ENCODE measurements at places on chromosomes 11 and 22.

- no peak for DNase-seq
Measured at GRCh38 chr11:86781546-86781945, 18.8 kb upstream of the PRSS23 start.

GRCh38 chr11:125407046-125407445 is 89.0 kb downstream of the FEZ1 start:
- no peak for DNase-seq

GRCh38 chr11:23509023-23509422 is 648.7 kb upstream of the CCDC179 start:
- no peak for DNase-seq

DNA sequence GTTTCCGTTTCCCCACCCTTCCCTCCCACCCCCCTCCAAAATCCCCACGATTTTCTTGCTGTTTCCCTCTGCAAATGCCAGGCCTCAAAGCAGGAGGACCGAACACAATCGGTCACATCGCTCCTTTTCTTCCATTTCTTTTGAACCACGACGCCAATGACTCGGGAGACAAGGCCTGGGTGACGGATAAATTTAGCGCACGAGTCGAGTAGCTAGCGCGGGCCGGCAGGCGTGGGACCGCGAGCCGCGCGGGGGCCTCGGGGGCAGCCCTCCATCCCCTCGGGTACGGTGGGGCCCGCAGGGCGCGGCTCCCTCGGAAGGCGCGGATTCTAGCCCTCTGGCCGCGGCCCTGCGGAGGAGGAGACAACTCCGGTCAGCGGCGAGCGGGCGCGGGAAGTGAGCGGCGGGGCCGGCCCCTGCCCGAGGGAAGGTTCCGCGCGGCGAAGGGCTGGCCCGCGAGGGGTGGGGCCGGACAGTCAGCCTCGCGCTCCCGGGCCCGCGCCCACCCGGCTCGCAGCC is 414 bp downstream of the JOSD1 start:
- DNase-seq = no peak

DNA sequence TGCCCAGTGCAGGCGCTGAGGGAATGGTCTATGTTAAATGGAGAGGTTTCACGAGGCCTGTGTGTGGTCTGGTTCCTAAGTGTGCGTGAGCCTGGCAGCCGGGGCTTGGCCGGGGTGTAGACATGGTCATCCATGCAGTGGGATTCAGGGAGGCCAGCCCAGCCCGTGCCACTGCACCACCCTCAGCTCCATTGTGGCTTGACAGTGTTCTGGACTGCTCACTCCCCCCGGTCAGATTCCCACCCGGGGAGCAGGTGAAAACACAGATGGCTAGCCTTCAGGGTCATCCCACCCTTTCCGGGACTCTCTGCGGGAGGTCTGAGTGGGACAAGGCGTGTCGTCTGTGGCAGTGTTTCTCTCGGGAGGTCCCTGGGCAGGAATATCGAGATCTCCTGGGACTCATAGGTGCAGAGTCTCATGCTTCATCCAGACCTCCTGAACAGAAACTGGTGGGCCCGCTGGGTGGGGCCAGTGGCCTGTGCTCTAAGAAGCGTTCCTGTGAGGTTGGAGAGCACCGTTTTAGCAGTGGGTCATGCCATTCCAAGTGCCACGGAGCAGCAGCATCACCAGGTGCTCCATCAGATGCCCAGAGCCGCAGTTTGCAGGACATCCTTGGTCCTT is 52.3 kb downstream of the ST14 start:
- DNase-seq = no peak

DNA sequence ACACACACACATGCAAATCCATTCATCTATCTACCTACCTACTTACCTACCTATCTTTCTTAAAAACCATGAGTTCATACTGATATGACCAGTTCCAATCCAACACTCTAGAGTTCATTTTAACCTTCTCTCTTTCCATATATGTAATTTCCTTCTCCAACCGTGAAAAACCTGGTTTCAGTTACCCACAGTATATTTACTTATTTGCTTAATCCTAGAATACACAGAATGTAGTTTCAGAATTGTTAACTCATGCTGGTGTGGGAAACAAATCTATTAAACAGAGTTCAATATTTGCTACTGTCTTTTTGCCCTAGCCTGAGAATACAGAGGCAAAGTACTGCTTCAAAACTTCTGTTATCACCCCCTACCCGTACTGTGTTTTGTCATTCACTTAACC is 101.3 kb downstream of the RRM1 start:
- no peak for DNase-seq

GRCh38 chr11:123330948-123331347 is 99.1 kb upstream of the GRAMD1B start:
- DNase-seq = no peak

DNA sequence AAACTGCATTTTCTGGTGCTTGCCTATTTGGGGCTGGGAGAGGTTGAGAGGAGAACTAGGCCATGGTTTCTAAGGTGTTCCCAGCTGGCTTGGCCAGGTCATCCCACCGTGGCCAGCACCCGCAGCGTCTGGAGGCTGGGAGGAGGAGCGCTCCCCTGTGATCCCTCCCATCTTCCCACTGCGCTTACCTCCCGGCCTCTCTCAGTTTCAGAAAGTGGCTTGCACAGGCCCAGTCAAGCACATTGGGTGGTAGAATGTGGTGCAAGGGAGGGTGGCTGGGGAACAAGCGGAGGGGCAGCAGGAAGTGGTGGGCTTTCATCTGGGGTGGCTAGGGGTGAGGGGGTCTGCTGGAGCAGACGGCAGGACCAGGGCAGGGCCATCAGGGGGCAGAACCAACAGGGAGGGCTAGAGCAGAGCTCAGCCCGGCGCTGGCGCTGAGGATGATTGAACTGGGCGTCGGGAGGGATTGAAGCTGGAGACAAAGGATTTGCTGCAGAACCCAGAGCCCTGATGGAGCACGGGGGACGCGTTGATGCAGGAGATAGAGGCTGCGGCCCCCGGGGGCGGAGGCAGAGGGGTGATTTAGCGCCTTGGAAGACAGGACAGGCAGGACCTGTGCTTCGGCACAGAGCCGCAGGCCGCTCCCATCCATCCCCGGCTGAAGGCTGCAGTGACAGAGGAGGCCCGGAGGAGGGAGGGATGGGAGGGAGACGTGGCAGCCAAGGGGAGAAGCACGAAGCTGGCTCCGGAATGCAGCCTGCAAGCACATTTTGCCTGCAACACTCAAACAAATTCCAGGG is 76.0 kb downstream of the TRIM29 start:
- no peak for DNase-seq

DNA sequence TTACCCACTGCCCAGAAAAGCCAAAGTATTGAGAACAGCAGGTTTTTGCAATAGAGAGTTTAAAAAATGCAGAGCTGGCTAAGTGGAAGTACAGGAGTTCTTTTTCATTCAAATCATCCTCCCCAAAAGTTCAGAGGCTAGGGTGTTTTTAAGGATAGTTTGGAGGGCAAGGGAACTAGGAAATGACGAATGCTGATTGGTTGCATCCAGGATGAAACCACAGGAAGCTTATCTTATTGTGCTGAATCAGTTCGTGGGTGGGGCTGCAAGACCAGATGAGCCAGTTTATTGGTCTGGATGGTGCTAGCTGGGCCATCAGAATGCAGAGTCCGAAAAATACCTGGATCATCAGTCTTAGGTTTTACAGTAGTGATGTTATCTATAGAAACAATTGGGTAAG is 1427.1 kb downstream of the LRRC4C start:
- no peak for DNase-seq

- DNase-seq = peak; percentile 16
Measured at GRCh38 chr11:61966734-61967115, 709 bp downstream of the FTH1 start.

DNA sequence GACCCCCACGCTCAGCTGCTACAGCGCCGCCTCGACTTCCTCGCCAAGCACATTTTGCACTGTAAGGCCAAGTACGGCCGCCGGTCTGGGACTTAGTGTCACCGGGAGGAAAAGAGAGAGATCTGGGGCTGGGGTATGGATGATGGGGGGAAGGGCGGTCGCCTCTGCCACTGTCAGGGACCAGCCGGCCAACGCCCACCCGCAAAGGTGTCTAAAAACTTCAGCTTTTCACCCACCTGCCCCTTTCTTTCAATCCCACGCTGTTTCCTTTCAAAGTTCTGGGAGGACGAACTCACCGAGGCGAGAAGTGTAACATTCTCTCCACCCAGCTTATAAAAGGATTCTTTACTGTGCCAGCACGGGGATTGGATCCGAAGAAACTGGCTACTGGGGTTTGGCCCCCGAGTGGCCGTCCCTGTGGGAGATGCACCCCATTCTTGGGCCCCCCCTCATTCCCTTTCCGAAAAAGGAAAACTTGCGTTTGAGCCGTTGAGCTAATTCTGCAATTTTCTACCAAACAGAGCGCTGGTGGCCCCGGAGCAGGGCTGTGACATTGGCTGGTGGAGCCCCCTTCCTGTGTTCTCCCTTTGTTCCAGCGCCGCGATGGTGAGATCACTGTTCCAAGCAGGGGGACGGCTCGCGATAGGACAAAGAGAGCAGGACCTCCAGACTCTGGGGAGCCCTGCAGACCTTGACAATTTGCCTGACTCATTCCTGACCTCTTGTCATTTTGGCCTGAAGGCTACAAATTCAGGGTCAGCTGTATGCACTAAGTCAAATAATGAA is 1.8 kb downstream of the FJX1 start:
- DNase-seq = no peak

- no peak for DNase-seq
Measured at GRCh38 chr11:114522818-114523217, 36.9 kb downstream of the NXPE1 start.

DNA sequence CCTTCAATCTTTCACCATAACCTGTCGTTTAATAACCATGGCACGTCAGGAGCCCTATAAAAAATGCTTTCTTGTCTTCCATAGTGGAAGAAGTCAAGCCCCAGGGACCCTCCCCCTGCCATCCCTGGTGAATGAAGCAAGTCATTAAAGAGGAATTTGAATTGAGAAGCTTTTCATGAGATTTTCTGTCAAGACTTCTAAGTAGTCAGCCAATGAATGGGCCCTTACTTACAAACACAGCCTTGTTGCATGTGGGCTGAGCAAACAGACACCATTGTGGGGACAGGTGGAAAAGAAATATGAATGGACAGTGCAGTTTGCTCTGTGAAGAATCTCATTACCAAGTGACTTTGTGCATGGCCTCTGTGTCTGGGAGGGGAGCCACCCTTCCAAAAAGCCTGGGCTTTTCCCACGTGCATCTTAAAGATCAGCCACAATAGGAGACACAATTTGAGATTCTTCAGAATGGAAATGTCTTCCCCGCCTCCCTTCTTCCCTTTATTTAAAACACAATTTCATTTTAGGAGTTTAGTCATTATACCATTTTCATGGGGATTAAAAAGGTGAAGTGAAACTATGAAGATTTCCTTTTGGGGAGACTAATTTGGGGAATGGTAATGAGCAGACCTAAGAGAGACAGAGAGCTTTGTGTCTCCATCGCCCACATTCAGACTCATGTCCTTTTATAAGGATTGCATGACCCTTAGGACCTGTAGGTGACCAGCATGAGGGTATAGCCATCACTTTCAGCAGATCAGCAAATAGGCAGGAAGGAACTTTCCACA is 152.0 kb downstream of the LRRC4C start:
- no peak for DNase-seq

- DNase-seq = no peak
Measured at GRCh38 chr11:105132716-105133511, 6.7 kb downstream of the CARD18 start.

GRCh38 chr22:25025491-25026400 is 73.2 kb downstream of the KIAA1671 start:
- DNase-seq = no peak

DNA sequence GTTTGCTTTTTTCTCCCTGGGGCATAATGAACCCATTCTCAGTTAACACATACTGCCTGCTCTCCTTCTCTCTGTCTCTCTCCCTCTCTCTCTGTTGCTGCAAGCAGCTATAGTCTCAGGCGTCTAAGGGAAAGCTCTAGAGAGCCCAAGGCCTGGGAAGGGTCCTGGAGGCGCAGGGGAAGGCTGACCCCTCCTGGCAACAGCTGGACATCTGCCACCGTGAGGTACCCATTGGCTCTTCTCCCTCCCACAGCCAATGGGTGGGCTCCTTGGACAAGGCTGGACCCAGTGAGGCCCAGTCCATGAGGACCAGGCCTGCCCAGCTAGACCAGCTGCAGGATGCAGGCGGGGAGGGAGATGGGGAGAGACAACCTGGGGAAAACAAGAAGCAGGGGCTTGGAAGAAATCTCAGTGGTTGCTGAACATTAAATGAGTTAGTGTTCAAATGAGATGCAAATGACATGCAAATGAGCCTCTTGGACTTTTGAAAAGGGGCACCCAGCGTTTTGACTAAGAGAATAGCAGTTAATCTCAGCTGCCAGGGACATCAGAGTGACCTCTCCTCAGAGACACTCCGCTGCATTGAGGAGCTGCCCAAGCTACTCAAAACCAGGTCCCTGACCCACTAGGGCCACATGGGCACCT is 349.7 kb downstream of the BUD13 start:
- DNase-seq = no peak

DNA sequence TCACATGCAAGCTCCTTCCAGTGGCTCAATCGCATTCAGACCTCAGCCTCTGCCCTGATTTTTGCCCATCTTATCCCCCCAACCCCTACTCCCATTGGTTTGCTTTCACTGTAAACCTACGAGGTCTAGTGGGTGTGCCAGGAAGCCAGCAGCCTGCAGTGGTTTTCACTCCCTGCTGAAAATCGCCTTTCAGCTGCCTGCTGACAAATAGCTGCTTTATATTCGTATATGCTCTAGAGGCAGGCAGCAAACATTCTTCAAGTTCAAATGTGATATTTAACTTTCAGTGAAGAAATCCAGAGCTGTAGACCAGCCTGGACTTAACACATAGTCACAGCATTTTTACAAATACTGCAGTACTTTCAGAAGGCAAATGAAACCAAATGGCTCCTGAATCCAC is 92.8 kb upstream of the APOA1 start:
- DNase-seq = peak; percentile 9

- DNase-seq = no peak
Measured at GRCh38 chr22:32781695-32782094, 19.8 kb upstream of the TIMP3 start.

DNA sequence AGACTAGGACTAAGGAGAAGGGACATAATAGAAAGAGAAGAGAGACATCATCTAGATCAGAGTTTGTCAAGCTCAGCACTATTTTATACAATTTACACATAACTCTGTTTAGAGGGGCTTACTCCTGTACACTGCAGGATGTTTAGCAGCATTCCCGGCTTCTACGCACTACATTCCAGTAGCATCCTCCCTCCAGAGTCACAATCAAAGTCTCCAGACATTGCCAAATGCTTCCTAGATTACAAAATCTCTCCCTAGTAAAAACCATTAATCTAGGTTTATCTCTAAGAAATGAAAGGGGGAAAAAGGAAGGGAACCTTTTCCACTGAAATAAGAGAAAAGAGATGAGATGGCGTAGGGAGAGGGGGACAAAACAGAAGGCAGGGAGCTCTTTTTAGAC is 4.0 kb downstream of the USP28 start:
- no peak for DNase-seq

- no peak for DNase-seq
Measured at GRCh38 chr11:126072141-126072741, 9.6 kb upstream of the CDON start.

DNA sequence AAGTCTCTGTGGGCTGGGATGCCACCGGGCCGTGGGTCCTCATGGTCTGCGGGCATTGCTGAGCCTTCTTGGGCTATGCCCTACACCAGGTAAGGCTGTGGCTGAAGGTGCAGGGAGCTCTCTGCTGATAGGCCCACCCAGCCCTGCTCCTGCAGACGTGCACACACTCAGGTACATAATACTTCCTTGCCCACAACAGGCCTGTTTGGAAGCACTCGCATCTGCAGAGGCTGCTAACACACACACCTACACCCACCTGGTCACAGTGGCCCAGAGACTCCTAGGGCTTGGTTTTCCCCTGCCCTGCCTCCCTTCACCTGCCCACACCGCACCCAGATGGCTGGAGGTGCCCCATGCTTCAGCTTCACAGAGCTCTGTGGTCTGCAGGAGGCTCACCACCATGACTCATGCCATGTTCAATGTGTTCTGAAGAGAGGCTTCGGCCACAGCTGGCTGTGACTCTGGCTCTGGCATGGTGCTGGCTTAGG is 72.8 kb upstream of the KCNQ1OT1 start:
- no peak for DNase-seq
